DMS 273 treated with DMSO at 0.1 percent for 48 hours (cell line): ENCODE measurements at places on chromosomes 7 and 10.

DNA sequence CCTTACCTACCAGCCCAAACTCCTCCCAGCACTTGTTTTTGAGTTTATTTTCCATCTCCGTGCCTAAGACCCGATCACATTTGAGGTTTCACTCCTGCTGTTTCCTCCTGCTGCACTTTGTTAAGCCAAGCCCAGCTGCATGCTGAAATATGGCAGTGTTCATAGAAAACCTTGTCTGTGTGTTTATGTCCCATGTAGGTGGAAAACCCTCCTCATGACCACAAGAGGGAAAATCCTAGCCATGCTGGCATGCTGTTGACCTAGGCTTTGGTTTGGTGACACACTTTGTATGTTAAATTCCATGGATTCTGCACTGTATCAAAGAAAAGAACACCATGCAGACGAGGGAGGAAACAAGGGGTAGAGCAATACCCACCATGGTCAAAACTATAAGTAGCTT, 154.4 kb downstream of the CUBN start:
- no peak for DNase-seq

DNA sequence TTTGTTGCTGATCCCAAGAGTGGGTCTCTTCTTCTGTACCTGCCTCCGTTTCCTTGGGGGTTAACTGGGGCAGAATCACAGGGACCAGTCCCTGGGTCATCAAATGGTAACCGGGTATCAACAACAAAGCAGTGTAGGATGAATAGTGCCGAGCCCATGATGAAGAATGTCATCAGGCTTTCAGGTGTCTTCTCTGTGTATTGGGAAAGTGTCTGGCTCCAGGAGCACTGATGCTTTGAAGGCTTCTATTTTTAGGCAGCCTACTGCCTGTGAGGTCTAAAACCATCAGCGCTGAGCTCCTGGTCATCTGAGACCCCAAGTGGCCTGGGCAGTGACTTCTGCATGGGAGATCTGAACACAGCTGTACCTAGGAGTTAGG, 48.2 kb upstream of the SHH start:
- no peak for DNase-seq

- no peak for DNase-seq
Observed at GRCh38 chr10:32347363-32348022, 535 bp upstream of the EPC1 start.

DNA sequence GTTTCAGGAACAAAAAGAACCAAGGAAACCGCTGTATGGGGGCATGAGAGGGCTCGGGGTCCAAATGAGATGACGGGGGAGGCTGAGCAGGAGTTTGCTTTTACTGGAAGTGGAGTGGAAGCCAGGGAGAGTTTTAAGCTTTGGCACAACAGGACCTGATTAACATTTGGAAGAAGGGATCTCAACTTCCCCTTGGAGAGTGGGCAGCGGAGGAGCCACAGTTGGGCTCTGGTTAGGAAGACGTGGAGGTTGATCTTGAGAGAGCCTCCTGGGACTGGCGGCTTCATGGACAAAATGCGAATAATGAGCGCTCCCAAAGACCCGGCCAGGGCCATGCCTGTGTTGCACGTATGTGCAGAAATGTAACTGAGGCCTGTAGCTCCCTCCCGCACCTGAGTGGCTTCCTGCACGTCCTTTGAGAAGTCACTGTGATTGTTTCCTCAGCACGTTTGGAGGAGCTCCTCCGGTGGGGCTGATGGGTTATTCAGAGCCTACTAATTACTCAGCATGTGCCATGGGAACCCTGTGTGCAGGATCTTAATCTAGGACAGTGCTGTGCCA, 595.3 kb upstream of the MGMT start:
- DNase-seq: no peak

- no peak for DNase-seq
Observed at GRCh38 chr10:12729885-12730284, 271.6 kb downstream of the CCDC3 start.

DNA sequence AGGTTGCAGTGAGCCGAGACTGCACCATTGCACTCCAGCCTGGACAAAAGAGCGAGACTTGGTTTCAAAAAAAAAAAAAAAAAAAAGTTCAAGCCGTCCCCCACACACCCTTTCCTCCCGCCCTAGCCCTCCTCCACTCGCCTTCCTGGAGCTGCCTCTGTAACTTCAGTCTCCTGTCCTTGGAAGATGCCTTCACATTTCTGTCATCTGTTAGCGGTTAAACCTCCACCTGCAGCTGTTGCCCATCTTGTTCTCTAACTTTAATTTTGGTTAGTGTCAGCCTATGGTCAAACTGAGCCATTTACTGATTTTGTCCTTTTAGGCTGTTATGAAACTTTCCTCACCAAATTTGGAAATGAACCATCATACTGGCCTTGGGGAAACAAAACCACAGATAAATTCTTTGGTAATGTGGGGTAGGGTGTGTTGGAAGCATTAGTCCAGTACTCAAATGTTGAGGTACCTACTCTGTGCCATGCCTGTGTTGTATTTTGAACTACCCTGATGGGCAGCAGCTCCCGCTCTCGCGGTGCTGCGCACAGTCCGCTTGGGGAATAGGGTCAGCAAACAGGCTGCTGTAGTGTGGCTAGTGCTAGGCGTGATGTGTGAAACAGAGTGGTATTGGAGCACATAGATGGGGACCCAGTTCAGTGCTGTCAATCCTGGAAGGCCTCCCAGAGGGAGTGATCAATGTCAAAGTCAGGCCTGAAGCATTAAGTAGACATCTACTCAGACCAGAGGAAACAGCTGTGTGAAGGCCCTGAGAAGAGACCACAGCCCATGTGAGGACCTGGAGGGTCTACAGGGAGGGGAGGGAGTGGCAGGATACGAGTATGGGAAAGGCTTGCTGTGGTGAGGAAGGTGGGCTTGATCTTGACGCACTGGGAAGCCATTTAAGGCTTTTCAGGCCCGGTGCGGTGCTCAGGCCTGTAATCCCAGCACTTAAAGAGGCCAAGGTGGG, 26.9 kb downstream of the SFXN4 start:
- no peak for DNase-seq

DNA sequence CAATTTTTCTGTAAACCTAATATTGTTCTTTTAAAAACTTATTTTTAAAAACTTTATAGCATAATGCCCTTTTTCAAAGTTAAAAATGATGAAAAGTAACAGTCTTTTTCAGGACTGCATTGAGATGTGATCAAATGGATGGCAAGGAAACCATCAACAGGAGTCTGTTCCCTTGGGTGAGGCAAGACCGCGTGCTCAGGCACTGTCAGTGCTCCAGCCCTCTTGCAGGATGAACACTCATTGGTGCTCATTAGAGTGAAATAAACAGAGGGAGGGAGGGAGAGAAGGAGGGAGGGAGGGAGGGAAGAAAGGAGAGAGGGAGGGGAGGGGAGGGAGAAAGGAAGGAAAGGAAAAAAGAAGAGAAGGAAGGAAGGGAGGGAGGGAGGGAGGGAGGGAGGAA, 145.7 kb upstream of the CHST15 start:
- no peak for DNase-seq

- DNase-seq: no peak
Observed at GRCh38 chr7:27345997-27346396, 103.4 kb downstream of the EVX1 start.

- DNase-seq: no peak
Observed at GRCh38 chr10:28619455-28619854, 57.9 kb upstream of the BAMBI start.

GRCh38 chr7:31602041-31602625, 84.9 kb upstream of the PPP1R17 start:
- DNase-seq: no peak

DNA sequence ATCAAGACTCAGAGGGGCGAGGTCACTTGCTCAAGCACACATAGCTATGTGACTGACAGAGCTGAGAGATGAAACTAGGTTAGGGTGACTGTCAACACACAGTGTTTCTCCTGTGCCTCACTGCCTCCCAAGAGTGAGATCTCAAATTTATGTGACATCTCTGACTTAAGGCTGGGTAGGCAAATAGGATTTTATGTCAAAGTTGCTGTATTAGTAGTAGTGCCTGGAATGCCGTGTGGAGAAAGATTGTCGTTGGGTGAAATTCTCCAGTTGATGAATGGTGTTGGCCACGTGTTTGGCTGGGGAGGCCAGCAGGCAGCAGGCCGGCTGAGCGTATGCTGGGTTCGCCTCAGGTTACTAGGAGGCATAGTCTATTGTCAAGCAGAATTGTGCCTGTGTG, 148.3 kb upstream of the BMPER start:
- DNase-seq: no peak

GRCh38 chr7:52726493-52726892, 308.9 kb upstream of the POM121L12 start:
- no peak for DNase-seq

DNA sequence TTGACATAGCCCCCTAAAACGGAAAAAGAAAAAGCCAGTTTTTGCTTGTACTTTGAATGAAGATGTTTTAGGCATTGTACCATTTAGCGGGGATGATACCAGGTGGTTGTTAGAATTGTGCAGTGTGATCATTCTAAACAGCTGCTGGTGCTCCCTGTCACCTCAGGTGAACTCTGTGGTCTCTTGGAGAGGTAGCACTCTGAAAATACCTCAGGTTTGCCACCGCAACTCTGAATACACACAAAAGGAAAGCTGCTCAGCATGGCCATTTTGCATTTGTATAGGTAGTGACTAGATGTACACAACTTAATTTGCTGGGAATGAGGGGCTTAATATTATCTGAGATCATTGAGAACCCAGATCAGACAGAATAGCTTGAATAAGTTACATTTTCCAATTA, 52.6 kb downstream of the PLEKHA8 start:
- no peak for DNase-seq

DNA sequence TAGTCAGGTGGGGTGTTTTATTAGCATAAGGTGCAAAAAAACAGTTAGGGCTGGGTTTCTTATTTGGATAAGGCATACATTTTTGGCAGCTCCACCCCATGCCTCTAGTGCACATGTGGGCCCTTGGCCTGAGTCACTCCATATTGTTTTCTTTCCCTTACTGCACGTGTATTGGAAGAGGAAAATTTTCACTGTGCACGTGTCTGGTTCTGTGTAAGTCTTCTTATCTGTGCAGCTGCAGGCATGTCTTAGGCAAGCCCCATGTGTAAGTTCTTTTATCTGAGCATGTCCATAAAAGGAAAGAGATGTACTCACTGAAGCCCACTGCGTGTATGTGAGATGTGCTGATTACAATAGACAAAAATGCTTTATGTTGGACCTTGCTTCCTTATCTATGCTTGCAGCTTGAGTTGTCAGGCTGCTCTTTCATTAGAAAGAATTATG, 540.3 kb upstream of the IGFBP3 start:
- DNase-seq: no peak

DNA sequence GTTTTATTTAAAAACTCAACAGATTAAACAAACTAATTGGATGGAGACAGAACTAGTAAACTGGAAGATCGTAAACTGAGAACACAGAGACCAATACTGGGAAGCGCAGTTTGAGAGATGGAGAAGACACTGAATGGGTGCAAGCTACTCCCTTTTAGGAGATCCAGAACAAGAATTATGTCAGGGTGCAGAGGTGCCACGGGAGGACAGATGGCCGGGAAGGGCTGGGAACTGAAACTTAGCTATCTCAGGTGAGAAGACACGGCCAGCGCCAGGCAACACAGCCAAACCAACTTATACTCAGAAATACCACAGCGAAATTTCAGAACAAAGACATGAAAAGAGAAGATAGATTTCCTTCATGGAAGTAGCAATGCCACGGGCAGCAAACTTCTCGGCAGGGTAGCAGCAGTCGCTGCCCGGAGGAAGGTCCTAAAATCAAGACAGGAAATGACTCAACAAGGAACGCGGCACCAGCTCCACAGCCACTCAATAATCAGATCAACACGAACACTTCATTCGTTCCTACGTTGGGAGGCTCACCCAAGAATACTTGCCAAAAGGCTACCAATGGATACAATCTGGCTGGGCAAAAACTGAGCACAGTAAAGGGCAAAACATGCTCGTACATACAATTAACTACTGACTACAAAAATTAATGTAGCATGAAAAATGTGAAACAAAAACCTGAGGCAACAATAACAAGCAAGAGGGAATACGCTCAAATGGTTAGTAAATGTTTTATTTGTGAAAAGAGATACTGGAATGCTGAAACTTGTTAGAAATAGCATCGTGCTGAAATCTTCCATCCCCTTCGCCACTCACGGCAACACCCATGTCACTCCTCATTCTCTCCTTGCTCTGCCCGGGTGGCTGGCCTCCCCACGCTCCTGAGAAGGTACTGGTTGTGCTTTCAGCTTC, 2.2 kb upstream of the LRRC27 start:
- no peak for DNase-seq

GRCh38 chr7:97017192-97018125, 7.2 kb downstream of the DLX5 start:
- DNase-seq: no peak

GRCh38 chr7:152574892-152575548, 100.9 kb downstream of the XRCC2 start:
- DNase-seq: no peak

GRCh38 chr7:99831595-99831994, 3.8 kb downstream of the CYP3A43 start:
- no peak for DNase-seq

DNA sequence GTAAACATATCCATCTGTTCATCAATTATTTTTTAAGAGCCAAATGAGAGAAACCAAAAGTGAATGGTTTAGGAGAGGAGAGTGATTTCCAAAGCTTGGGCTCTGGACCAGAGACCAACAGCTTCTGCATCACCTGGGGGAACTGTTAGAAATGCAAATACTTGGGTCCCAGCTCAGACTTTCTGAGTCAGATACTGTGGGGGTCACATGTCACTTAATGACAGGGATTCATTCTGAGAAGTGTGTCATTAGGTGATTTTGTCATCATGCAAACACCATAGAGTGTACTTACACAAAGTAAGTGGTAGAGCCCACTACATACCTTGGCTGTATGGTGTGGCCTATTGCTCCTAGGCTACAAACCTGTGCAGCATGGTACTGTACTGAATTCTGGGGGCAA, 128.5 kb upstream of the PRR15 start:
- no peak for DNase-seq

- no peak for DNase-seq
Observed at GRCh38 chr7:28605427-28606085, 193.2 kb downstream of the CREB5 start.
